Placental pericyte (primary cell): ENCODE measurements at places on chromosomes 16 and 17. TPM values are rescaled to one million over a fixed set of nuclear protein-coding genes. Genes with fewer than 3 reads are reported as not detected.

ACSM2B gene
- not detected in 2 replicates for total RNA-seq

HID1 gene
- 4.7 and 4.8 TPM in 2 replicates for total RNA-seq

CIAO3 gene
- total RNA-seq: 25.2 and 40.8 TPM in 2 replicates

CTRB2 gene
- total RNA-seq: not detected in 2 replicates

HNF1B gene
- total RNA-seq: not detected in 2 replicates

TPSD1 gene
- not detected in 2 replicates for total RNA-seq

GRB2 gene
- 64.8 and 103 TPM in 2 replicates for total RNA-seq

ST6GALNAC2 gene
- 1.3 and 2.6 TPM in 2 replicates for total RNA-seq

ERN2 gene
- total RNA-seq: not detected in 2 replicates

TEKT1 gene
- not detected in 2 replicates for total RNA-seq

CHCT1 gene
- total RNA-seq: not detected in 2 replicates

EFCAB13 gene
- 4.2 and 6.2 TPM in 2 replicates for total RNA-seq

MMP2 gene
- total RNA-seq: 875 and 1,286 TPM in 2 replicates

CIBAR2 gene
- total RNA-seq: not detected in 2 replicates

ANKS3 gene
- total RNA-seq: 26.7 and 31.4 TPM in 2 replicates

KRT27 gene
- not detected in 2 replicates for total RNA-seq

PRCD gene
- total RNA-seq: 3.5 and 4.3 TPM in 2 replicates

MYL11 gene
- not detected in 2 replicates for total RNA-seq

CLCN7 gene
- total RNA-seq: 74.9 and 195 TPM in 2 replicates

NACA2 gene
- total RNA-seq: not detected in 2 replicates

HAP1 gene
- 0.14 and 0.44 TPM in 2 replicates for total RNA-seq

SMIM5 gene
- total RNA-seq: not detected in 2 replicates

KCNG4 gene
- total RNA-seq: not detected in 2 replicates

WFDC1 gene
- 0.29 and 2.4 TPM in 2 replicates for total RNA-seq

TBC1D3D gene
- total RNA-seq: 0.44 TPM in 1 of 2 replicates, not detected in the other

ITGAX gene
- total RNA-seq: under 0.01 TPM in 1 of 2 replicates, not detected in the other

CHST6 gene
- under 0.01 and 0.14 TPM in 2 replicates for total RNA-seq

CACNG3 gene
- not detected in 2 replicates for total RNA-seq

C16orf92 gene
- not detected in 2 replicates for total RNA-seq

CNOT1 gene
- total RNA-seq: 123 and 156 TPM in 2 replicates

PSME3IP1 gene
- total RNA-seq: 66.7 and 84.5 TPM in 2 replicates

ASIC2 gene
- under 0.01 TPM in 1 of 2 replicates, not detected in the other for total RNA-seq

NPIPB6 gene
- total RNA-seq: 1.5 TPM in 1 of 2 replicates, not detected in the other

TGFB1I1 gene
- 106 and 170 TPM in 2 replicates for total RNA-seq
